ENCODE measurements at places on chromosomes 1 and 21.

DNA sequence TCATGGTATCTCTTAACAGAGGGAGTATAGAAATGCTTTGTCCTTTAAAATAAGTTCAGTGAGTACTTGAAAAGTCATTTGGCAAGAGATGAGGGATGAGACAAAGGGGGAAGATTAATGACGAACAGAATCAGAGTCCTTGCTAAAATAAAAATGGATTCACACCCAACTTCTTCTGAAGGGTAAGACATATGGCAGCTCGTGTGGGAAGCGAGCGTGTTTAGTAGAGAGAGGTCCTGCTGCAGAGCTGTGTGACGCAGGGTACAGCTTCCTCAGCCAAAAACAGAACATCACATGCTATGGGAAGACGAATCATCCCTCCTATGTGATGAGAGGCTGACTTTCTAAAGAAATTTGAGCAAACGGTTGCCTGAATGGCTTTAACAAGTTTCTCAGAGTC, 158.5 kb upstream of the LMO4 start:
- no peak for DNase-seq

GRCh38 chr1:32471695-32472362, 7.0 kb downstream of the ZBTB8B start:
- DNase-seq = no peak

DNA sequence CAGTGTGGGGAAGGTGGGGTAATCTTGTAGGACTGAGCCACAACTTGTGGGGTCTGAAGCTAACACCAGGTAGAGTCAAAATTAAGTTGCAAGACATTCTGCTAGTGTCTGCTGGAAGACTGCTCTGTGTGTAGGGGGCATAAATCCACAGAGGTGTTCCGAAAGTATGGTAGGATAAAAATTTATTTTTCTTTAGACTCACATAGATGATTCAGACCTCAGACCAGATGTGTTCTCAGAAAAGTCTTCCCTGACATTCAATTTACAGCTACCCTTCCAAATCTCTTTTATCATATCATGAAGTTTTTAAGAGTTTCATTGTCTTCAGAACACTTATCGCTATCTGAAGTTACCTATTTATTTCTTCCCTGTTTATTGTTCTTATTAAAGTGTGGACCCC, 21.3 kb downstream of the DUSP10 start:
- no peak for DNase-seq

GRCh38 chr1:156413391-156414246, 44.6 kb downstream of the RHBG start:
- DNase-seq = no peak

- DNase-seq = no peak
These were observed 499.3 kb upstream of the ADAMTS5 start for GRCh38 chr21:27466140-27466539.

GRCh38 chr1:182237329-182237728, 154.3 kb downstream of the GLUL start:
- no peak for DNase-seq

DNA sequence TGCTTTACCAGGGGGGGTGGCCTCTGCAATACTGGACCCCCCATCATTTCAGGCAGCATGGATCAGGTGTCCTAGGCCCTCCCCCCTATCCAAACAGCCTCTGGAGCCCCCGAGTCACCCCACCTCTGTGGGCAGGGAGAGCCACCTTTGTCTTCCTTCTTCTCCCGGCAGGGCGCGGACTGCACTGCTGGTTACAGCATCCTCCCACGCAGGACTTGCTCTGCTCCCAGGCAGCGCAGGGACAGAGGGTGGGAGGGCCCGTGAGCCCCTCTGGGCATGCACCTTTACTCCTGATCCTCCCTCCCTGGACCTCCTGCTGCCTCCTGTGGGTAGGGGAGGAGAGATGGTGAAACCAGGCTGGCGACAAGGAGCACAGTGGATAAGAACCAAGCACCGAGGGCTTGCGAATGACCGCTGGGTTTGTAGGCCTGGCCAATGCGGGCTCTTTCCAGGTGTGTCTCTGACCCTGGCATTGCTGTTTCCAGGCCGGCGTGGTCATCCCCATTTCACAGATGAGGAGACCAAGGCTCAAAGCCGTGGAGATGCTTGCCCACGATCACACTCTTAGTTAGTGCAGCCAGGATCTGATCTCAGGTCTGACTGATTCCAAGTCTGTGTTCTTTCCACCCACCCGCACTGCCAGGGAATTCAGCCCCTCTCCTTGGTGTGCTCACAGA, 73.6 kb upstream of the TARDBP start:
- DNase-seq = no peak

DNA sequence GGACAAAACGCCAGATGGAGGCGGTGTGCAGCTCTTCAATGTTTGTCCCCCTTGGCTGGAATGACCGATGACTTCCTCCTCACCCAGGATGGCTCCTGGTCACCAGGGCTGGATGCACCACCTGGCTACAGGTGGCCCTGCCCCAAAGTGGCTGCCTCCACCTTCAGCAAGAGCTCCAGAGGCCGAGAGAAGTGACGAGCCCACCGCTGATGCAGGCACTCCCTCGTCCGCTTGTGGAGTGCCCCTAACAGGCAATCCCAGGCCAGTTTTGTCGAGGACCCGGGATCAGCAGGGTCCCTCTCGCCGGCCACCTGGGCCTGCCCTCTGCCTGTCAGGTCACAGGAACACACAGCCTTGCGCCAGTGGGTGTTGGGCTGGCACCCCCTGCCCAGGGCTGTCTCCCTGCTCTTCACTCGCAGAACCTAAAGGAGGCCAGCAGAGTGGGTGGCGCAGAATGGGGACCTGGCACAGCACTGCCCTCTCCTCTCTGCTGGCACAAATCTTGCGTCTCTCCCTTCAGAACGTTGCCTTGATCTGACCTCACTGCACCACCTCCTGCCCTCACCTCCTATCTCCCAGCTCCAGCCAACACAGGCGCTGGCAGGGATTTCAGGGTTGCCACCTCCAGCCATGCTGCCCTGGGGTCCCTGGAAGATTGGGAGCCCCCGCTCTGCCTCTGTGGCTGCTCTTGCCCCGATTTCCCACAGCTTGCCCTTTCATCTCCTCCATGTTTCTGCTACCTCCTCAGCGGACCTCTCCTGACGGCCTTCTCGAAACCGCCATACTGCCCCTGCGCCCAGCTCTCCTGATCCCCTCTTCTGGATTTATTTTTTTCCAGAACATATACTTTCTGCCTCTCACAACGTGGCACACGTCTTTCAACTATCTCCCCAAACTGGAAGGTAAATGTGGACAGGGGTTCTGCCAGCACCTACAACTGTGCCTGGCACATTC, 38.6 kb downstream of the SLC45A1 start:
- no peak for DNase-seq

DNA sequence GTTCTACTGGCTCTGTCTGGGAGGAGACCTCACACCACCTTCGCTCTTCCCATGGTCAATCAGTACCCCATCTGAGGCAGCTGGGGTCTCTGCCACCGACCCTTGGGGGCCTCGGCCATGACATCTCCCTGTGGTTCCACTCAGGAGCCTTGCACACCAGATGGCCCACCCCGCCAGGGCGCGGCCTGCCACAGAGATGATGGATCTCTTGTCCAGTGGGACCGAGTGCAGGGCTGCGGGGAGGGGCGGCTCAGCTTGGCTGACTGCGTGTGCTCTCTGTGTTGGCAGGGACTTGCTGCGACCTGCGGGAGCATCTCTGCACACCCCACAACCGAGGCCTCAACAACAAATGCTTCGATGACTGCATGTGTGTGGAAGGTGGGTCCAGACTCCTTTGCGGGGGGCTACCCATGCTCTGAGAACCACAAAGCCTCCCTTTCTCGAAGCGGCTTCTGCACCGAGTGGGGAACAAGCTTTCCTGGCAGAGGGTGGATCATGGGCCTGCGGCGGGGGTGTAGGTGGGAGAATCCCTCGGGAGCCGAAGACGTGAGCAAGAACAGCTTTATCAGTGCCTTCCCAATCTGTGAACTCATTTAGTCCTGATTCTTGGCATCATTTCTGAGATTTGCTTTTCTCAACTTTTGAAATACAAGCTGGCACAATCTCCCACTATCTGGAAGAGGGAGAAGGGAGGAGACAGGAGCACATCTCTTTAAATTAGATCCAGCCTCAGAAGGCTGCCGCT, 20.9 kb upstream of the AGTRAP start:
- DNase-seq = no peak

GRCh38 chr21:44498280-44499210, 41.5 kb downstream of the KRTAP10-1 start:
- DNase-seq = no peak

GRCh38 chr21:19048098-19048672, 644.6 kb upstream of the TMPRSS15 start:
- no peak for DNase-seq

DNA sequence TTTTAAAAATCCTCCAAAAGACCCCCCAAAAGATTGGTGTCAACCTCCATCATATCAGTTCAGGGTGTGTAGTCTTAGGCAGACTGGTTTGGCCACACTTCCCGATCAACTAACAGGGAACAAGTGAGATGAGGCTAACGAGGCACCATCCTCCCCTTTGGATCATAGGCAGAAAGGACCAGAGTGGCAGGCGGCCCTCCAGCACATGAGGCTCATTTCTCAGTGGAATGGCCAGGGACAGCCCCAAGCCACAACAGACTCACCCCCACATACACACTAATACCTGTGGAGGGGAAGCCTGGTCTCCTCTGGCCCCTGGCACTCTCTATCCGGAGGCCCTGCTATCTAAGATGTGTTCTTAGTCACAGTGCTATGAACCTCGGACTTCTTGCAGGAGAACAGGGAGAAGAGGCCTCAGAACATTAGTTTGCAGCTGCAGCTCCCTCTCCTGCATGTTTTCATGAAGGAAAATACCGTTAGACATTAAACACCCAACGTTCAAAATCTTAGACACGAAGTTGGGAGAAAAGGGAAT, 17.3 kb upstream of the CAPN2 start:
- no peak for DNase-seq

DNA sequence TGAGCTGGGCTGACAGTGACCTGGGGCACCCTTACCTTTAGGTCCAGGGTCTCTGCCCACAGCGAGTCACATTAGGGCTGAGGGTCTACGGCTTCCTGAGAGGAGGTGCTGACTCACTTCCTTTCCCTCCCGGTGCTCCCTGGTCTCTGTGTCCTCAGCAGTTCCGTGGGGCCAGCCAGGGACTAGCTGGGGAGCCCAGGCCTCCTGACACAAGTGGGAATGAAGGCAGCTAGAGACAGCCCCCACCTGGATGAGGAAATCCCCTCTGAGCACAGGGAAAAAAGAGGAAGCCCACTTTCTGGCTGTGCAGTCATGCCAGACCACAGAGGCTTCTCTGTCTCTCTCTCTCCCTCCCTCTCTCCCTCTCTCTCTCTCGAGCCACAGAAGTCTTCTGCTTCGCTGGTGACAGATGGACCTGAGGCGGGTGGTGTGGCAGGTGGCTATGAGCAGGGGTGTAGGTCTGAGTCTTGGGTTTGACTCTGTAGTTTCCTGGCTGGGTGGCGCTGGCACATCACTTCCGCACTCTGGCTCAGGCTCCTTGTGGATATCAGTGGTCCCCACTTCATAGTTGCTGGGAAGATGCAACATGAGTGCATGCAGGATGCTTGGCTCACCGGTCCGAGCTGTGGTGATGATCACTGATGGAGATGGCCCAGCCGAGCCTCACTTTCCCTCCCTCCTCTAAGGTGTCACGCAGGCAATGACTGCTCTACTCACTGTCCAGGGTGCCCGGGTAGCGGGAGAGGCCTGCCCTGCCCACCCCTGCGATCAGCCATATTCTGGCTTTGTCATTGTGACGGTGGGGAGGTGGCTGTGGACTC, 3.5 kb downstream of the SLC66A1 start:
- no peak for DNase-seq

DNA sequence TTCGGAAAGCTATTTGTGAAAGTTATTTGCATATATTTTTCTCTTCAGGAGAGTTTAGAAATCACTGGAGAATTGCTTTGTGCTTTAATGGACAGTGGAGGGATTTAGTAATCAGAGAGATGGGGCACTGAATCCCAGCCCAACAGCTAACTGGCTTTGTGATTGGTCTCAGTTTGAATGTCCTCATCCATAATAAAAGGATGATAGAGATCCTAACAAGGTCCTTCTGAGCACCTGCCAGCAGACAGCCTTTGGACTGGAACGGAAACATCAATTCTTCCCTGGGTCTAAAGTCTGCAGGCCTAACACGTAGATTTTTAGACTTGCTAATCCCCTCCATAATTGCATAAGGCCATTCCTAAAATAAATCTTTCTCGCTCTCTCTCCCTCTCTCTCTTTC, 112.0 kb upstream of the ADAMTS5 start:
- DNase-seq = no peak

GRCh38 chr21:42062236-42063022, 8.7 kb upstream of the UMODL1 start:
- DNase-seq = no peak

- DNase-seq = no peak
These were observed 245.1 kb downstream of the MATN1 start for GRCh38 chr1:30478283-30478682.

DNA sequence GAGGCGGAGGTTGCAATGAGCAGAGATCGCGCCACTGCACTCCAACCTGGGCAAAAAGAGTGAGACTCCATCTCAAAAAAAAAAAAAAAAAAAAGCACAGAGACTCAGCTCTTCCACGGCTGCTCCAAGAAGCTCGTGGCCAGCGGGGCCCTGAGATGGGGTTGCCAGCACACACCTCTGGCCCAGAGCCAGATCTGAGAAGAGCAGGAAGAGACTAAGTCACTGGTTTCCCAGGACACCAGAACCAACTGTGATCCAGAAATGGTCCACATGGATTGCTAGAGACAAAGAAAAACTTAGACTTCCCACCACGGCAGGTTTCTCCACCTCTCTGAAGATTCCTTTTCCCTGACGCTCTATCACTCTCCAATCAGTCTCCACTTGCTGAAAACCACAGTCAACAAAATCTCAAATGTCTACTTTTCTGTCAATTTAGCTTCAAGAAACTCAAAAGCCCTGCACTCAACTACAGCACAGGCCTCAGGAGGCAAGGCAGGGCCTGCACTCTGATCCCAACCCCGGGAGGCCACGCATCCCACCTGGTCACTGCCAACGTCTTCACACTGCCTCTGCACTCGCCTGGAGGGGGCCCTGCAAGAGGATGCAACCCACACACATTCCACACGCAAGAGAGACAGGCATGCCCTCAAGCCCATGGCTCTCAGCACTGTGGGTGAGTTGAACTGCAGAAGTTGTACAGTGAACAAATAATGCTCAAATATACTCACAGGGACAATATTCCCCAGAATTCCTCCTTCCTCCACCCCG, 79.0 kb downstream of the NPHP4 start:
- no peak for DNase-seq

GRCh38 chr1:246930830-246931548, 759 bp downstream of the AHCTF1 start:
- DNase-seq = peak; percentile 47

DNA sequence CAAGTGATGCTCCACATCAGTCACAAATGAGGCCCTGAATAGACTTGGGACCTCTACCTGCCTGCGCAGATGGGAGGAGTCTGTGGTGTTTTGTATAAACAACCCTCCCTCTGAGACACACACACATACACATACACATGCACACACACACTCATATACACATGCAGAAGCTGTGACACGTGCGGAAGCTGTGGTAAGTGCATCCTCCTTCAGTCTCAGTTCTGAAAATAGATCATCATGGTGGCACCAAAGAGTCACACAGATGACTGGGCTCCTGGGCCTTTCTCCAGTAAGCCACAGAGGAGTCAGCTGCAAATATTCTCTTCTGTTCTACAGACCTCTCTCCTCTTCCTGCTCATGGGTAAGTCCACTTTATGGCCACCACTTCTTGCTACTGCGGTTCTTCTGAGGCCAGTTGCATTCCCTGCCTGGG, at the start of gene LY9:
LY9 (plus strand) TSS at position 224 of the 433 bp plus-strand sequence; CDS start at position 238, 14 bp downstream.
- no peak for DNase-seq
